ENCODE measurements at places on chromosomes 2 and 18.

GRCh38 chr18:72419914-72420313 is 124.2 kb downstream of the CBLN2 start:
- DNase-seq = no peak

DNA sequence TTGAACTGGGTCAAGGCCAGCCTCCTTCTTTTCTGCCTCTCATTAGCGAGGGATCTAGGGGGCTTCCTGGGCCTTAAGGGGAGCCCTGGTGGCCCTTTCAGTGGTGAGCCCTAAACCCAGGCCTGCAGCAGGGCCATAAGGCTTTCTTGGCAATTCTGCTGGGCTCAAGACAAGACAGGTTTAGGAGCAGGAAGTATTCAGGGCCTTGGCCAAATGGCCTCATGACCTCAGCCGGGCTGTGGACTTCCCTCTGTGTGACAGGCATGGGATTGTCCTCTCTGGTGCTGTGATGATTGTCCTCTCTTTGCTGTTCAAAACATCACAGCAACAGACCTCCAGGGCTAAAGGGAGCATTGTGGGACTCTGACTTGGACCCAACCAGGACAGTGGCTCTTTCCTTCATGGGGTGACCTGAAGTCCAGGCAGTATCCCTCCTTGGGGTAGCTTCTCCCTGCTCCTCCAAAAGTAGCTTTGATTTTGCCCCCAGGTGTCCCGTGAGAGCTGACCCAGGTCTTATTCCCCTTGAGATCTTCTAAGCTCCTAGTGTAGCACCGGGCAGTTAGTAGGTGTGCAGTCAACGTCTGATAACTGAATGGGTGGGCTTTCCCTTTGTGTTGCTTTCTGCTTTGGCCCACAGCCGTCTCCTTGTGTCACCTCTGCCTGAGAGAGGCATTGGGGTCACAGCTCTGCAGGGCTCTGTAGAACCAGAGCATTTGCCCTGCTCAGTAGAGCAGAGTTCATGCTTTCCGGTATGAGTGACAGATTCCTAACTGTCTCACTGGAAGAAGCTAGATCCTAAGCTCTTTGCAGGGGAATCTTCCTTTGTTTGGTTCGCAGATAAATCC is 14.7 kb downstream of the FOSL2 start:
- DNase-seq = no peak

- no peak for DNase-seq
Measured at GRCh38 chr2:535222-535621, 142.0 kb downstream of the TMEM18 start.

DNA sequence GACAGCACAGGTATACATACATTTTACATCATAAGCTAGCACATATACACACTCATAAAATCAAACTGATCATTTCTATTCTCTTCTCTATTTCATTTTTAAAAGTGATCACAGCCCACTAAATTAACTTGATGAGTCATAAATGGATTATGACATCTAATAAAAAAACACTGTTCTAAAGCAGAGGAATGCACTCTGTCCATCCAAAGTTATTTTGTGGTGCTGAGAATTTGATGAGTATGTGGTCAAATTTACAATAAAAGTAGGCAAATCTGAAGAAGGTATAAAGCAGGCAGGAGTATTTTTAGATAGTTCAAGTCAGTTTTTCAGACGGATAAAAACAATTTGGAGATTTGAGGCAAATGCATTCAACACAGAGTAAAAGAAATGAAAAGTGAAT is 104.4 kb downstream of the NOL4 start:
- DNase-seq = no peak

GRCh38 chr2:58616961-58617360 is 375.8 kb upstream of the FANCL start:
- DNase-seq = no peak

DNA sequence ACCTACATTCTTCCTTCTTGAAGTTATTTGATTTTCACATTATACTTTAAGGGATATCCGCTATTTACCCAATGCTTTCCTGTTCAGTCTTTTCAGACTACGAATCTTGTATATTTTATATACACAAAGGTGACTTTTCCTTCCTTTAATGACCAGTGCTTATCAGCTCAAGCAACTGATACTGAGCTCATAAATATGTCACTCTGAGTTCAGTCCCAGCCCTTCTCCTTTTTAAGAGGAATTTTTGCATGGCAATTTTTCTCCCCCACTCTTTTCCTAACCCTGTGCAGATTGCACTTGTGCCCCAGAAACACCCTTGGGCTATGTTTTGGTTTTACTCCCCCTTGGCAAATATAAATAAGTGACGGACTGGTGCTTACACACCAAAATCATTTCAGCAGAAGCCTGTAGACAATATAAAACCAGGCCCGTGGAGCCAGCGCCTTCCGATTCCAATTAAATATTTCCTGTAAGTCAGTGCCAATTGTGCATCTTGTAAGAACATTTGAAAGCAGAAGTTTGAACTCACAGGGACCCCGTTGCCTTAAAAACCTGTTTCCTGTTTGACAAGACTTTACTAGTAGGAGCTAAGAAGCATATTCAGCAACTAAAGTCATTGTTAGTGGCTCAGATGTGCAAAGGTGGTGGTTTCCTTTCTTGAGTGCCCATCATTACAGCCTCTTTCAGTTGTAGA is 66.3 kb upstream of the GATA6 start:
- DNase-seq = no peak

DNA sequence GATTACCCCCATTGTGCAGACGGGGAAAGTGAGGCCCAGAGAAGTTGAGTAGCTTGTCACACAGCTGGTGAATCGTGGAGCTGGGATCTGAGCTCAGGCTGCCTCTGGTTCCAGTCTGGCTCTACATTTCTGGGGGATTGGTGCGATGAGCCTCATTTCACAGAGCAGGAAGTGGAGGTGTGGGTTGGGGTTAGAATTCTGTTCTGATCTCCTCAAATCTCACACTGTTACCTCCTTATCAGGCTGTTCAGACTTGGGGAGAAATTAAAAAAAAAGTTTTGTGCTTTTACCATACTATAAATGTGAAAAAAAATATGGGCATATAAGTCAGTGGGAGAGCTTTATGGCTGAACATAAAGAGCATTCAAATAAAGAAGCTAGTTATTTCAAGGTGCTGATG is 21.6 kb downstream of the SH3RF3 start:
- no peak for DNase-seq

- DNase-seq = no peak
Measured at GRCh38 chr2:10770956-10771750, 41.4 kb downstream of the PDIA6 start.

- no peak for DNase-seq
Measured at GRCh38 chr2:239960929-239961661, 64.0 kb downstream of the NDUFA10 start.

DNA sequence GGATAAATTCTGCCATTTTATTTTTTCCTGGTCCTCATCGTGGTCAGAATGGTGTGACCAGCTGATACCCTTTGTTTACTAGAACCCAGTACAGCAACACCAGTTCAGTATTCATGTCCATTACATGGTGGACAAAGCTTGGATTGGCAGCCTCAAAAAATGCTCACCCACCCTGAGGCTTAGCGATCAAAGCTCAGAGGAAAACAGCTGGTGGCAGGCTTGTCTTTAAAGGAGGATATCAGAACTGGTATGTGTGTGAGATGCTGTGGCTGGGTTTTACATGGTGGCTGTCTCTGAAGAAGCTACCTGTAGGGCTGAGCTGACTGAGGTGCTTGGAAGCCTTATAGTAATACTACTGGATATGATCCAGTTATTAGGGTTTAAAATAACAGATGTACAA is 471.1 kb upstream of the MEX3C start:
- DNase-seq = no peak

GRCh38 chr2:158953926-158954763 is 14.3 kb upstream of the TANC1 start:
- peak; percentile 92 for DNase-seq

DNA sequence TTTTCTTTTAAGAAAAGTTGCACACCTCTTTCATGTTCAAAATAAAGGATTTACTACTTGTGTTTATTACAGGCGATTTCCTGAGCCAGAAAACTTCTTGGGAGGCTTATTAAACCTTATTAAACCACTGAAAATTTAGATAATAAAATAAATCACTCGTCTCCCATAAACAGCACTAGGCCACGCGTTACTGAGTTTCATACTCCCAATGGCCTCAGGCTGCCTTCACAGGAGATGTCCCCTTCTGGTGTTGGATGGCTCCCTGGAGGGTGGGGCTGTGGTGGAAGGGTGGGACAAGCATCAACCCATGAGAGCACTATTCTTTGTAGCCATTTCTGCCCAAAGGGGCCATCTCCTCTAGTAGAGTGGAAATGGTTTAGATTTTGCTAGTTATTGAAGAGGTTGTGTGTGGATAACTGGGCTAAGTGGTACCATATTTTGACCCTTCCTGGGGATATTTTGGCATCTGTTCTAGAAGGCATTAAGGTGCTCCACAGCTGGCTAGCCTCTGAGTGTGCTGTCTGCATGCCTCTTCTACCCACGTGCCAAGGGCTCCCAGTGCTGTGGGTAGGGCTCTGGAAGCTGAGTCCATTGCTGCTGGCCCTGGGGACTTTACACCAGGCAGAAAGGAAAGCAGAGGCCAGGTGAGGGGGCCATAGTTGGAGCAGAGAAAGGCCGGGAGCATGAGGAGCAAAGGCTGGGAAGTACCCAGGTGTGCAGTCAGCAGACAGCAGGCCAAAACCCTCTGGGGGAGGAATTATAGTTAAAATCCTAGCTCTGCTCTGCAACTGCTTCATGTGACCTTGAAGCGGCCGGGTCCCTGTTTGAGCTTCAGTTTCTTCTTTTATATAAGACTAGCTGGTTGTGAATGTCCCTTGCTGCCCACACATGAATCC is 121.7 kb upstream of the SMAD2 start:
- no peak for DNase-seq

DNA sequence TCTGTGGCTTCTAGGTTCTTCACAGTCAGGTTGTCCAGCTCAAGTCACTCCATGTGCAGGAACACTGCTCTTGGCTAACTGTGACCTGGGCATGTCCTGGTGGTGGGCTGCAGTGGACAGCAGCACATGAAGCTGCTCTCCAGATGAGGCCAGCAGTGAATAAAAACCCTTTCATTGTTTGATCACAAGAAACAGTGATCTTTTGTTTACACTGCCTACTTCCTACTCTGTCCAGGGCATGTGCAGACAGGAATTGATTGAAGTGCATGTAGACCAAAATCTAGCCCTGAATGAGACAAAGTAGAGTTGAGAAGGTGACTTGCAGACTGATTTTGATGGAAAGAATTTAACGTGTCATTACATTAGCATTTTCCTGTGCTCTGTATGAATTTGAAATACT is 34.9 kb downstream of the BCL2L11 start:
- no peak for DNase-seq

DNA sequence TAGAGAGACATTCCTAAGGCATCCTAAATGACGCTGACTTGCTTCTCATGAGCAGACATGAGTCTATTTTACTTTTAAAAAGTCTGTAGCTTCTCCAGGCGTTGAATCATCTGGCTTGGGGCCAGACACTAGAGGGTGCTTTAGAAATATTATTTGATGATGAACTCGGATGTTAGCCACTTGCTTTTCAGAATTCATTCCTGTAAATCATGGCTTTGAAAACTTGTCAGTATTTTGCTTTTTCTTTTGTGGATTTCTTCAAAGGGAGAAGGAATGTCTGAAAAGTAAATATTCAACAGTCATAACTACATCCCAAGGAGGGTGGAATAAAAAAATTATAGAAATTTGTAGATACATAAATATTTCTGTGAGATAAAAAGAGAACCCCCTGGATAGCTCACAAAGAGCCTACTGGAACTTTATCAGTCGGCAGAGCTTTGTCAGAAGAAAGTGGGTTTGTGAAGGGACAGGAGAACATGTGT is 370.8 kb downstream of the OSR1 start:
- DNase-seq = peak; percentile 89

GRCh38 chr18:50955253-50955652 is 12.6 kb upstream of the ELAC1 start:
- no peak for DNase-seq

DNA sequence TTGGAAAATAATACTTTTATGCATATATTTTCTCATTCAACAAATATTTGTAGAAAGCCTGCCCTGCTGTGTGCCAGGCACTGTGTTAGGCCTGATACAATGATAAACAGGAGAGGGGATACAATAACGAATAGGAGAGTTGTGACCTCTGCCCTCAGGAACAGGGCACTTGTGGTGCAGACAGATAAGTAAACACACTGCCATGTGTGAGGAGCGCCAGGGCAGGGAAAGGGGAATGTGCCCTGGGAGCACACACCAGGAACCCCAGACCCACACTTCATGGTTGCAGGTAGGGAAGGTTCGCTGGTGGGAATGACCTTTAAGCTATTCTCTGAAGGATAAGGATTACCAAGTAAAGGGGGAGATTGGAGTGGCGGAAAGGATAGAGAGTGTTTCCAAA is 42.2 kb upstream of the DSC1 start:
- DNase-seq = no peak

DNA sequence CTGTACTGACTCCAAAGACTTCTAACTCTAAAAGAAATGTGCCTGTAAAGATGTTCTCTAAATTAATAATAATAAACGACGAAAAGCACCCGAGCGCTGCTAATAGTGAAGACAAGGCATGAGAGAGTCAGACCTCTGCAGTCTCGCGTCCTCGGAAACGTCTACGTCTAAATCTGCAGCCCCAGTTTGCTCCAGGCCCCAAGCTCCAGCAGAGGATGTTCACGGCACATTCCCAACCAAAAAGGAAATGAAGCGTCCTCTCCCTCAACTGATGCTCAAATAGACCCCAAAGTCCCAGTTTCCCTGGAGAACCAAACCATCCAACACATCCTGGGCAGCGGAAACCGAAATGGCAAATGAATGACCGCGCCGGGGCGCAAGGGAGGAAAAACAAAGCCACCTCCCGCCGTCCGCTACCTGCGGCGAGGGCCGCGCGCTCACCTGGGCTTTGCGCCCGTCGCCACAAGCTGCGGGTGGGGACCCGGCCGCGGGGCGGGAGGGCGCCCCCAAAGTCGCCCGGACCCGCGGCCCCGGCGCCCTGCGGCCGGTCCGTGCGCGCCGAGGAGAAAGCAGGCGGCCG is 47.1 kb upstream of the CCDC150 start:
- peak; percentile 60 for DNase-seq

- peak; percentile 24 for DNase-seq
Measured at GRCh38 chr2:177393203-177393755, 706 bp downstream of the AGPS start.

GRCh38 chr2:200252265-200253067 is 54.0 kb upstream of the SPATS2L start:
- peak; percentile 95 for DNase-seq

- DNase-seq = no peak
Measured at GRCh38 chr2:196963961-196964360, 37.5 kb upstream of the PGAP1 start.

DNA sequence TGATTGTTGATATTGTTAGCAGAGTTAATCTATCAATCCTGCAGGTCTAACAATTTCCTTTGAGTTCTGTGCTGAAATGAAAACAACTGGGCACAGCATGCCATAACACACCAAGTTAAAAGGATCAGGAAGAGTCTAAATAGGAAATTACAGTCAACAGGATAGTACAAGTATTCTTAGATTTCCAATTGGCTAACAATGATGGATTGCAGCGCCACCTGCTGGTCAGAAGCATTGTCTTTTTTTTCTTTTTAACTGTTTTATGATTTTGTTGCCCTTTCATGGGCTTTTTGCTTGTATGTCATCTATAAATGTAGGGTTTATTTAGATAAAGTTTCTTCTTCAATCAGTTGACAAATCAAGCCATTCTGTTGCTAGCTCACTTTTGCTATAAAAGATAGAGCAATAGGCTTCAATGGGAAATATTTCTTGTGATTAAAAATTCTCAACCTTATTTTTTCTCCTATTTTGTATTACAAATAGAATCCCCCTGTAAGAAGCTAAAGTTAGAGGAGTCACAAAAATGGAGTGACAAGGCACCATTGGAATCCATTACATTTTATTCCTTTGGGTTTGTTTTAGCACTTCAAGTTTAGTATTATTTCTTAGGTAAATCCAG is 40.8 kb upstream of the RPRM start:
- peak; percentile 42 for DNase-seq

GRCh38 chr2:178870703-178871102 is 63.5 kb upstream of the TTN start:
- no peak for DNase-seq
